ENCODE measurements at places on chromosomes 1 and 21.
A peak's percentile ranks its signal among the peaks of the same experiment; 100 is the strongest.

- no peak for DNase-seq
Measured at GRCh38 chr1:115373305-115373704, 35.3 kb upstream of the NGF start.

- DNase-seq, result no peak
Measured at GRCh38 chr1:226677027-226678020, 61.8 kb downstream of the ITPKB start.

DNA sequence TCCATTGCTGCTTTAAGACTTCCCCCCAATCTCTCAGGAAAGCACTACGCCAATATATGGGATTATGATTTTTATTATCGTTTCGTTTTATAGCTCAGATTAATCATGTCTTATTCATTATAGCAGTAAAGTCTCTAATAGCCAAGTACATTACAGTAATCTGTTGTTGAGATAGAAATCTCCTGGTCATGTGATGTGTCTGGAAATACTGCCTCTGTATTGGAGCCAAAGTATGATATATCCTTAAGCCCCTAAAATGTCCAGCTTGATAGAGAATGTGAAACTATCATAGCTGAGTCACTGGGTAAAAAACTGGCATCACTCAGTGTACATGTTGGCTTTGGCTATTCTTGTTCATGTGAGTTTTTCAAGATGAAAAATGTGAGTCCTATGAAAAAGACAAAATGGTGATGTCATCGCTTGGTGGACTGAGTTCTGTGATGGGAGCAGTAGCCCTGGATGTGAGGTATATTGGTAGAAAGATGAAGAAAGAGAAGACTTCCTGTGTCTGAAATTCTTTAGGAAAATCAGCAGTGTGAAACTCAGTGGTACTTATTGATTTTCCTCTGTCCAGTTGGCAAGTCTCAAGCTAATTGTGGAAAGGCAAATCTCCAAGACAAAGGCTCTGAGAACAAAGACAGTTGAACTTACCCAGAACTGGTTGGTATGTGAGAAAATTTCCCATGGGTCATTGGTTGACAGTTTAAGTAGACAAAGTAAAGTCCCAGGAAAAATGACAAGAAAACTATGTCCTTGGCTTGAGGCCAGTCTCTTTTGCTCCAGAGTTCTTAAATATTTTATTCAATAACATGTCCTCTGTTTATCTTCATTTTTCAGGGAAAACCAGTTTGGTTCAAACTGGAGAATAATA, 76.2 kb downstream of the BRINP2 start:
- no peak for DNase-seq

- DNase-seq, result no peak
Measured at GRCh38 chr1:158972841-158973240, 36.9 kb upstream of the IFI16 start.

- no peak for DNase-seq
Measured at GRCh38 chr1:58324558-58324957, 222.0 kb downstream of the OMA1 start.

GRCh38 chr1:167790117-167790516, 68.3 kb downstream of the MPZL1 start:
- DNase-seq, result no peak

- no peak for DNase-seq
Measured at GRCh38 chr1:183275322-183275721, 89.3 kb downstream of the LAMC2 start.

GRCh38 chr1:70866542-70867264, 180.9 kb downstream of the PTGER3 start:
- no peak for DNase-seq

DNA sequence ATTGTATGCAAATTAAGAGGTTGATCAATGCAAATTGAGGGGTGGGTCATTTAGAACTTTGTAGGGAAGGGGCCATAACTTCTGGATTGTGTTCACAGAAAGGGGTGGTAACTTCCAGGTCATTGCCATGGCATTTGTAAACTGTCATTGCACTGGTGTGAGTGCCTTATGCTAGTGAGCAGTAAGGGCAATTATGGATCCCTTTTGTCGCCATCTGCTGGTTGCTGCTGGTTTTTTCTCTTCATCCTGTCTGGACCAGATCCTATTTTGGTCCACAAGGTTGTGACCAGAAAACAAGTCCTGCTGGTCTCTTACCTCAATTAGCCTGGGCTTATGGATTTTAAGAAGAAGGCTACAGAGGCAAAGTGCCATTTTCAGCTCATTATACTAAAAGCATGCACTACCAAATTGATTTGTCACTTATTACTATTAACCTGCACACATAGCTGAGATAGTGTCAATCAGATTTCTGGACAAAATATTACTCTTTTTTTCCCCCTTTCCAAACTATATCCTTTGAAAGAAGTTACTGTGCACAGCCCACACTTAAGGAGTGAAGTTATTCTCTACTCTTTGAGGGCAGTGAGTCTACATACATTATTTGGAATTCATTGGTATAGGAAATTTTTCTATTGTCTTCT, 196.2 kb downstream of the ZC3H11B start:
- DNase-seq, result peak; percentile 15

GRCh38 chr1:23389837-23390321, 20.2 kb upstream of the ZNF436 start:
- no peak for DNase-seq

DNA sequence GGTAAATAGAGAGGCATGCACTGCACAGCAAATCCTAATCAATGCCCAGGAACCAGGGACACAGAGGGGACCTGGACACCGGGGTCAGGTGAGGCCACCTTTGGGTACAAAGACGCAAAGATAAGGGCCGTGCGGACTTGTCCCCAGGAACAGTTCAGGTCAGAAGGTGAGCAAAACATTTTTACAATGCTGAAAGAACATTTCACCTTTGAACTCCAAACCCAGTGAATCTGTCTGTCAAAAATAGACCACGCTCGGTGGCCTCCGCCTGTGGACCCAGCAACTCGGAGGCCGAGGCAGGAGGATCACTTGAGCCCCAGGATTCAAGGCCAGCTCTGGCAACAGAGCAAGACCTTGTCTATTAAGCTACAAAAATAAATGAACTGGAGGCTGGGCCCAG, 15.2 kb downstream of the TNFRSF14 start:
- DNase-seq, result no peak

GRCh38 chr1:119838236-119838635, 27.0 kb upstream of the REG4 start:
- no peak for DNase-seq

DNA sequence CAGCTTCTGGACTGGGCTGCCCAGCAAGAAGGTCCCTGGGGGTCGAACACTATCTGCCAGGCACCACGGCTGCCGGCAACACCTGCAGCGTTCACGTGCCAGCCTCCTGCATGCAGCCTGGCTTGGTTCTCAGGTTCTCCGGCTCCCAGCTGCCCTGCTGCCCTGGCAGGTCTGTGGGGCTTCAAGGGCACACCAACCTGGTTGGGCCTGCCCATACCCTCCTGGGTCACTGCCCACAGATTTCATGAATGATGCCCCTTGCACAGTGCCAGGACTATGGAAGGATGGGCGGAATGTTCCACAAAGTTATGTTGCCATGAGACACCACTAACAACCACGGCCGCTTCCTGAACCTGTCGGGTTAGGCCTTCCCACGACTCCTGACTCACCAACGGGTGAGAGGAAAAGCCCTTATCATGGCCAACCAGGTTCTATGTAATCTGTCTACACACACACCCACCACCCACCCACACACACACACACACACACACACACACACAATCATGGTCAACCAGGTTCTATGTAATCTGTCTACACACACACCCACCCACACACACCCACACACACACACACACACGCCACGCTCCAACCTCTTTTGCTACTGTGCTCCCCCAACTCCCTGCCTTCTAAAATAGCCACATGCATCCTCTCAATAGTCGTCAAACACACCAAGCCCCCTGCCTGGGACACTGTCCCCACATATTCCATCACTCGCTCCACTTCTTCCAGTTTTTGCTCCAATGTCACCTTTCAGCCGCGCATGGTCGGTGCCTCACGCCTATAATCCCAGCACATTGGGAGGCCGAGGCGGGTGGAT, 32.2 kb downstream of the HSPG2 start:
- DNase-seq, result no peak

GRCh38 chr1:231347961-231348360, 9.9 kb downstream of the SPRTN start:
- DNase-seq, result no peak

- DNase-seq, result no peak
Measured at GRCh38 chr21:39641827-39642450, 29.2 kb downstream of the B3GALT5 start.

GRCh38 chr1:245234217-245235081, 79.7 kb downstream of the KIF26B start:
- DNase-seq, result no peak

GRCh38 chr1:8663915-8664329, 153.5 kb downstream of the RERE start:
- no peak for DNase-seq

DNA sequence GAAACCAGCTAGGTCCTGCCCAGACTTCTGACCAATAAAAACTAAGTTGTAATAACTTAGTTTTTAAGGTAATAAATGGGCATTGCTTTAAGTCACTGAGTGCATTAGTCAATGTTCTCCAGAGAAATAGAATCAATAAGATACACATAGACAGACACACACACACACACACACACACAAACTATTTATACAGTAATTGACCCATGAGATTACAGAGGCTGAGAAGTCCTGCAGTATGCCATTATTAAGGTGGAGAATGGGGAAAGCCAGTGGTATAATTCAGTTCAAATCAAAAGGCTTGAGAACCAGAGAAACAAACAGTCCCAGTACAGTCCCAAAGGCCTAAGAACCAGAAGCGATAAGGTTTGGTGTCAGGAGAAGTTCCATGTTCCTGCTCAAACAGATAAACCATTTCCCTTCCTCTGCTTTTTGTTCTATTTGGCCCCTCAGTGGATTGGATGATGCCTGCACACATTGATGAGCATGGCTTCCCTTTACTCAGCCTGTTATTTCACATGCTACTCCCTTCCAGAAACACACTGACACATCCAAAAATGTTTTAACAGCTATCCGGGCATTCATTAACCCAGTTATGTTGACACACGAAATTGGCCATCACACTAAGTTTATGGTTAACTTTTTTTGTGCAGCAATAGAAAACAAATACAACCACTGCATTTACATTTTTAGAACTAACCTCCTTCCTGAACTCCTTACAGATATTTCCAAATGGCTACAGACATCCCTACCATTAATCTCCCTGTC, 828.2 kb upstream of the NCAM2 start:
- DNase-seq, result no peak

GRCh38 chr1:235022981-235023710, 105.5 kb downstream of the TOMM20 start:
- no peak for DNase-seq

DNA sequence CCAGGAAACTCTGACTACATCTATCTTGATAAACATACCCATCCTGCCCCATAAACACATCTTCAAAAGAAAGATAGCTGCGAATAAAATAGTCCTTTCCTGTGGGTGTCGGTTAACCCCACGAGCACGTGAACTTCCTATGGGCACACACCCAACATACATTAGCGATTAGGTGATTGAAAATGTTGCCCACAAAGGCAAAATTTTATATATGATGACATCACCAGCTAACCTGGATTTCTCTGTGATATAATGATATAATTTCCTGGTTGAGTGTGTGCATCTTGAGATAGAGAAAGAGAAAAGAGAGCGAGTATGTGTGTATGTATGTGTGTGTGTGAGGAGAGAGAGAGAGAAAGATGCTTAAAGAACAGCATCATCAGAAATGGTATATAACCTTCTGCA, 296.1 kb downstream of the PTPRC start:
- DNase-seq, result no peak

GRCh38 chr1:94672001-94672400, 130.4 kb upstream of the F3 start:
- no peak for DNase-seq

DNA sequence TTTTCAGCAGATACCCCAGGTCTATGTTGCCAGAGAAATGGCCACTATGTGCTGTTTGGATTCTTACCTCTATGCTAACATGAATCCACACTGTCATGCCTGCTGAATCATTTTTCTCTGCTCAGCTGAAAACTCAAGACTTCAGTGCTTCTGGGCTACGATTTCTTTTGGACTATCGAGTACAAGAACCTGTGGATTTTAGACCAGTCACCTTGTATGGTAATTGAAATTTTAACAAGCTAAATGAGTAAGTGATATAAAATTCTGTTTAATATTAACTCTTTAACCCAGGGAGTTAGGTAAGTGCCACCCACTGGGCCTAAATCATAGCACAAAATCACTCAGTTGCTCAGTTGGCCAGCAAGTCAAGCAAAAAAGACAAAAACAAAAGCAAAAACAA, 35.8 kb downstream of the LHX8 start:
- DNase-seq, result no peak

DNA sequence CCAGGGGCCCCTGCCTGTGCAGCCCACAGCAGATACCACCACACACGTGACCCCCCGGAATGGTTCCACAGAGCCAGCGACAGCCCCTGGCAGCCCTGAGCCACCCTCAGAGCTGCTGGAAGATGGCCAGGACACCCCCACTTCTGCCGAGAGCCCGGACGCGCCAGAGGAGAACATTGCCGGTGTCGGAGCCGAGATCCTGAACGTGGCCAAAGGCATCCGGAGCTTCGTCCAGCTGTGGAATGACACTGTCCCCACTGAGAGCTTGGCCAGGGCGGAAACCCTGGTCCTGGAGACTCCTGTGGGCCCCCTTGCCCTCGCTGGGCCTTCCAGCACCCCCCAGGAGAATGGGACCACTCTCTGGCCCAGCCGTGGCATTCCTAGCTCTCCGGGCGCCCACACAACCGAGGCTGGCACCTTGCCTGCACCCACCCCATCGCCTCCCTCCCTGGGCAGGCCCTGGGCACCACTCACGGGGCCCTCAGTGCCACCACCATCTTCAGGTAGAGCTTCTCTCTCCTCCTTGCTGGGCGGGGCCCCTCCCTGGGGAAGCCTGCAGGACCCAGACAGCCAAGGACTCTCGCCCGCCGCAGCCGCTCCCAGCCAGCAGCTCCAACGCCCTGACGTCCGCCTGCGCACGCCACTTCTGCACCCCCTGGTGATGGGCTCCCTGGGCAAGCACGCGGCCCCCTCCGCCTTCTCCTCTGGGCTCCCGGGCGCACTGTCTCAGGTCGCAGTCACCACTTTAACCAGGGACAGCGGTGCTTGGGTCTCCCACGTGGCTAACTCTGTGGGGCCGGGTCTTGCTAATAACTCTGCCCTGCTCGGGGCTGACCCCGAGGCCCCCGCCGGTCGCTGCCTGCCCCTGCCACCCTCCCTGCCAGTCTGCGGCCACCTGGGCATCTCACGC, 51.0 kb downstream of the COL18A1 start:
- no peak for DNase-seq

DNA sequence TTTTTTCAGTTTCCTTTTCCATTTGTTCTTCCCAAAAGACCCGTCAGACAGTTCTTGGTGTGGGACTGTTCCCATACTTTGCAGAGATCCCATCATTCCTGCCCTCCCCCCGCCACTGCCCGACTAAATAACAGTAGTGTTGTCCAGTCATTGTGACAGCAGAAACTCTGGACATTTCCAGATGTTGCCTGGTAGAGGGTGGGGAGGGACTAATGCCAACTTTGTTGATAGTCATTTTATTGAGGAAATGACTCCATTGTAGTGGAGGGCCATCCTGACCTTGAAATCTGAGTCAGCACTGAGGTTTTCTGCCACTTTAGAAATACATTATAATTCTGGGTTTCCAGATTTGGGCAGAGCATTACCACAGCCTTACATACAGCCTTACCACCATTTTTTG, 85.4 kb downstream of the CEP350 start:
- DNase-seq, result no peak

GRCh38 chr1:31381394-31382294, 8.8 kb upstream of the FABP3 start:
- no peak for DNase-seq

- DNase-seq, result no peak
Measured at GRCh38 chr1:171769171-171769570, 12.3 kb upstream of the METTL13 start.

Data from activated naive CD4-positive, alpha-beta T cell (primary cell).